CD4-positive, alpha-beta T cell treated with Interleukin-4 for 1 hour (primary cell): ENCODE measurements at places on chromosomes 16 and 17.

- DNase-seq, result peak; percentile 53
These were observed 45.2 kb downstream of the MYH13 start for GRCh38 chr17:10327640-10328039.

- no peak for DNase-seq
These were observed 482 bp upstream of the SSH2 start for GRCh38 chr17:29930409-29931010.

DNA sequence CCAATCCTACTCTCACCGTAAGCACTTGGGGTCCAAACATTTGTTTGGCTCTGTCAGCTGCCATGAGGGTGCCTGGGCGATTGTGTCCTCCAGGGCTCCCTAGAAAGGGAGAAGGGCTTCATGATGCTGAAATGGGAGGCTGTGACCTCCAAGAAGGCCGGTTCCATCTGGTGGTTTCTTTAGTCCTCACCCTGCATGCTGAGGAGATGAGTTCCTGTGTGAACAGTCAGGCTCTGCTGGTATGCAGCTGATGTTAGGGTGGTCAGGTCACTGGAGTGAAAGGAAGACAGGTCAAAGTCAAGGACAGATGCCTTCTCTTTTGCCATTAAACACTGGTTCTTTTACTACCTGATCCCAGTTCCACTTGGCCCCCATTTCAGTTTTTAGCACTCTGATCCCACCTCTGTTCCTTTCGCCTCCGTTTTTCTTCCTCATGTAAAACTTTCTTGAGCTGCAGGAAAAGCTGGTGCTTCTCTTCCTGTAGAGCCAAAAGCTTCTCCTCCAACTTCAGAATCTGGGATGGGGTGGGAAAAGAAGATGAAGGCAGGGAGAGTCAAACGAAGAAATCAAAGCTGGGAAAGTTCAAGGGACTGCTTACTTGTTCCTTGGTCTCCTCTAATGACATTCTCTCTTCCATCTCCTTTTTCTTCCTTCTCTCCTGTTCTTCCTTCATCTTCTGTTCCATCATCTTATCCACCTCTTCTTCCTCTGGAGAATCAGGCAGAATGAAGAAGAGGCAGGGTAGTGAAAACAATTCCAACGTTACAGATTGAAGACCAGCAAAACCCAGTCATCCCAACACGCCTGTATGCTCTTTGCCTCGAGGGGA, 1.1 kb downstream of the GPS2 start:
- DNase-seq, result no peak

DNA sequence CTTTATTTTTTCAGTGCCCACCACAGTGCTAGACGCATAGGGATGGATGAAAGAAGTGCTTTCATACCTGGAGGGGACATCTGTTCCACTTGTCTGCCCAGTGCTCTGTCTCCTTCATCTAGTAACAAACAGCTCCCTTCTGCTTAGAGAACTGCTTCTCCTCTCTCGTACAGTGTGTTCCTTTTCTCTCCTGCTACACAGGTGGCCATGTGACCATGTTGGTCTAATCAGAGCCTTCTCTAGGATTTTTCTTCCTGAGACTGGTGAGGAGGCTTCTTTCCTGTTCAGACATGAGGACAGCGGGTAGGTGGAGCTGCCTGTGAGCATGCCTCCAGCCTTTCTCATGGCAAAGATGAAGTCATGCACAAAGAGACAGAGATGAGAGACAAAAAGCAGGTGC, 182.7 kb downstream of the TMEM132E start:
- DNase-seq, result no peak

DNA sequence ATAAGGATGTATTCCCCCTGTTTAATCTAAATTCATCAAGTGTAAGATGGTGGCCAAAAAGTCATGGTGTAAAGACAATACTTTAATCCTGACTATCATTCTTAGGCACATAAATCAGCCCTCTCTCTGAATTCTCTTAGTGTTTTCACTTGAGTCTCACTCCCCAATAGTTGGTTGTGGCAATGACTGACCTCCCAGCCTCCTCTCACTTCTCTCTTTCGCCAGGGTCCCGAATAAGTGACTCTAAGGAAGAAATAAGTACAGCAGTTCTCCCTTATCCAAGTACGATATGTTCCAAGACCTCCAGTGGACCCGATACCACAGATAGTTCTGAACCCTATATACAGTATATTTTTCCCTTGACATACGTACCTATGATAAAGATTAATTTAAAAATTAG, 335.3 kb downstream of the MAF start:
- no peak for DNase-seq

DNA sequence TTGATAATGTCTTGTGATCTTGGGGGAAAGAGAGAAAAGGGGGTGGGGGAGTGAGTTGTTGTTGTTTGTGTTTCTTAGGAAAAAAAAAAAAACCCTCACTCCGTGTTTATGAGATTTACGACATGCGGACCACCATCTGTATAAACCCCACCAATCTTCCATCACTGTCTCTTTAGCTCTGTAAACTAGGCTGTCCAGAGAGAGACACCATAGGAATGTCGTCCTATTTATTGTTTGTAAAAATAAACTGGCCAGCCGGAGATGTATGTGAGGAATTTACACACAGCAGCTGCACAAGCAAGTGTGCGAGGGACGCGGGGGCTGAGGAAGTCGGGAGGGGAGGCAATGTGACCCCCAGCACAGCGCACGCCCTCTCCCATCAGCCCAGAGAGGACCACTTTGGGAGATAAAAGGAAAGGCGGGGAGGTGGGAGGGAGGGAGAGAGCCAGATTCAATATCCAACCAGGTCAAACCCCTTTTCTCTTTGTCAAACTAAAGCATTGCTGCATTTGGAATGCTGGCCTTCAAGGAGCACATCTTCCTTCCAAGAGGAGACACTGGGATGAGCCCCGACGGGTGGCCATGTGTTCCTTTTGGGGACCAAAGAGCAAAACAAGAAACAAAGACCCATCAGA, 136.2 kb upstream of the SALL1 start:
- no peak for DNase-seq

DNA sequence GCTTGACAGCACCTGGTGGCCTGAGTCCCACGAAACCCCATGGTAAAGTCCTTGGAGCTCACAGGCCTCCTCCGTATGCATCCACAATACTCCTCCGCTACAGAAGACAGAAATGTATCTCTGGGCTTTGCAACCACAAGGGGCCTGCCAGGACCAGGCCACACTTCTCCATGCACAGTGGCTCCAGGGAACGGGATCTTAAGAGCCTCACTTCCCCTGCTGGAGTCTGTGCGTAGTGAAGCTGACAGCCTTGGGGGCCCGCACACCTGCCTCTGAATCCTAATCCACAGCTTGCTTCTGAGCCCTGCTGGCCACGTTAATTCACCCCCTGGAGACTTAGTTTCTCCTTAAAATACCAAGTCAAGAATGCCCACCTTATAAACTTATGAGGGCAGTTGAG, 125.7 kb downstream of the COPRS start:
- no peak for DNase-seq

- DNase-seq, result no peak
These were observed 1.0 kb downstream of the SSTR2 start for GRCh38 chr17:73165616-73166404.

DNA sequence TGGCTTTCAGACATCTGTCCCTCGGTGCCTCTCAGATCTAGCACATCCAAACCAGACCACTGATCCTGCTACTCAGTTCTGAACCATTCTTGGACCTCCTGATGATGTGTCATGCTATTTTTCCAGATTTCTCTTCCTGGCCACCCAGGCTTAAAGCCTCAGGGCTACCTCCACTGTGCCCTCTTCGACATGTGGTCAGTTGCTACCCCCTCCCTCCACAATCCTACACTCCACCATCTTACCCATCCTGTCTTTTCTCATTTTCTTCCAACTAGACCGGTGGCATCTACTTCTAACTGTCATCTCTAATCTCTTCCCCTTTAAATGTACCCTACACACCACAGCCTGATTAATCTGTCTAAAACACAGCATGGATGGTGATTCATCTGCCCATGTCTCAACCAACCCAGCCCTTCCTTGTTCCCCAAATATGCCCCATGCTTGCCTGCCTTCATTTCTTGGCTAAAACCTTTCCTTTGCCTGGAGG, 478.6 kb downstream of the SLC39A11 start:
- DNase-seq, result no peak

- DNase-seq, result no peak
These were observed 39.8 kb downstream of the USP43 start for GRCh38 chr17:9684955-9685621.

DNA sequence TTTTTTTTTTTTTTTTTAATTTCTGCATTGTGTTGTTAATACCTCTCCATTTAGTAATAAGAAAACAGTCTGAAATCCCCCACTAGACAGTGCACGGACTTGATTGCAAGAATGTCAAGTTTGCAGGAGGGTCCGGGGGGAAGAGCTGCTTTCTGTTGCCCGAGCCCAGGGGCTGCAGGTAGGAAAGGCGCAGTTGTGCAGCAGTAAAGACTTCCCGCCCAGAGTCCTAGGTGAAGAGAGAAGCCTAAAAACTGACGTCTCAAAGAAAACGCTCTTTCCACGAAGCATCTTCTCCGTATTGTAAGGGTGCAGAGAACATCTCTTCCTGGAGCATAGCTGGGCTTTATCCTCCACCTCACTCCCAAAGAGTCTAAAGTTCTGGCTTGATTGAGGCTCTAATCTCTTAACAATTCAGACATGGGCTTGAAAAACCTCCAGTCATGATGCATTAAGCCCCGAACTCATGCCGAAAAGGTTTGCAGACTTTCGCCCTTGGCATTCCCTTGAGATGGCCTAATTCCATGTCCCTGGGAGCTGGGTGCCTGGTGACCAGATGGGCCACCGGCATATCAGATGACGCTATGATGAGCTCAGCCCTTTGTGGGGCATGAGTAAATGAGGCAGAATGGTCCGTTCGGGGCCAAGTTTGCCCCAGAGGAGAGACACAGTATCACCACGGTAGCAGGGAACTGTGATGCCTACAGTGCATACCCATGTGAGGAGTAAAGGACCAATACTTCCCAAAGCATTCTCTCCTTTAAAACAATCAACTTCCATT, 436.2 kb upstream of the ZFHX3 start:
- no peak for DNase-seq

DNA sequence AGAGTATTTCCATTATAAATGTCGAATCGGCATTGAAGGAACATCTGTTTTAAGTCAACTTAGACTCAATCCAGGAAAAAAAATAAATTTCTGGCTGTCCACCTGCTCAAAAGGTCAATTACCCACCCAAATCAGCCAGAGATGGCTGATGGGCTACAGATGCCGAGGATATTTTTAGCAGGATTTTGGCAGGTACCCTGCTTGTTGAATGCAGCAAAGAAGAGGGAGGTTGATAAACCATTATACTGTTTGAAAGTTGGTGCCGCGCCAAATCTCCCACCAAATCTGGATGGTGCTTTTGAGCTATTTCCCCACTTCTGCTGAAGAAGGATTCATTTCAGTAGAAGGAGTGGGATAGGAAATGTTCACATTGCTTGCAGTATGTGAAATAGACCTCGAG, 537.7 kb downstream of the MAF start:
- no peak for DNase-seq

- no peak for DNase-seq
These were observed 471.8 kb downstream of the CDH13 start for GRCh38 chr16:83098536-83098935.

GRCh38 chr16:65213866-65214595, 92.2 kb upstream of the CDH11 start:
- DNase-seq, result no peak

GRCh38 chr17:60098578-60098977, 19.9 kb upstream of the HEATR6 start:
- DNase-seq, result no peak

DNA sequence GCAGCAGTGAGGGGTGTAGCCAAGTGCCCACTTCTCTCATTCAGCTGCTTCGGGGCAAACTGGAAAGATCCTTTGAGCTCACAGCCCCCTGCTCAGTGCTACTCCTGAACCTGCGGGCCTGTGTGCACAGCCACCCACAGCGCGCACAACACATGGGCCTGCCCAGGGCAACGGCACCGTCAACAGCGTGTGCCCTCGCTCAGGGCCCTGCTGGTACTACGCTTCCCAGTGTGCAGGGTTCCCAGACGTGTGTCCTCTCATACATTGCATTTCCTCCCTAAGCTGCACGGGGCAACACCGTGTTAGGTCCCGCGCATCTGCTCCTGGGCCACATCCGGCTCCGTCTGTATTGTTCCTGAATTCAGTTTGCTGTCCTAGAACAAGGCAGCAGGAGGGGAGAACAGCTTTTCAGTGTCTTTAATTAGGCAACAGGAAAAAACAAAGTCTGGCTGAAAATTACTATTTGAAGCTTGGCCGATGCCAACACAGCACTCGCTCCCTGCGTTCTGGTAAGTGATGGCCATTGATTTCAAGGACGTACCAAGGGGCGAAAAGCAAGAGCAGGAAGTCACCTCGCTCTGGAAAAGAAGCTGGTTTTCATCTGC, 15.2 kb downstream of the MRM3 start:
- DNase-seq, result no peak

- no peak for DNase-seq
These were observed 61.4 kb downstream of the ARHGAP17 start for GRCh38 chr16:24953721-24954120.

DNA sequence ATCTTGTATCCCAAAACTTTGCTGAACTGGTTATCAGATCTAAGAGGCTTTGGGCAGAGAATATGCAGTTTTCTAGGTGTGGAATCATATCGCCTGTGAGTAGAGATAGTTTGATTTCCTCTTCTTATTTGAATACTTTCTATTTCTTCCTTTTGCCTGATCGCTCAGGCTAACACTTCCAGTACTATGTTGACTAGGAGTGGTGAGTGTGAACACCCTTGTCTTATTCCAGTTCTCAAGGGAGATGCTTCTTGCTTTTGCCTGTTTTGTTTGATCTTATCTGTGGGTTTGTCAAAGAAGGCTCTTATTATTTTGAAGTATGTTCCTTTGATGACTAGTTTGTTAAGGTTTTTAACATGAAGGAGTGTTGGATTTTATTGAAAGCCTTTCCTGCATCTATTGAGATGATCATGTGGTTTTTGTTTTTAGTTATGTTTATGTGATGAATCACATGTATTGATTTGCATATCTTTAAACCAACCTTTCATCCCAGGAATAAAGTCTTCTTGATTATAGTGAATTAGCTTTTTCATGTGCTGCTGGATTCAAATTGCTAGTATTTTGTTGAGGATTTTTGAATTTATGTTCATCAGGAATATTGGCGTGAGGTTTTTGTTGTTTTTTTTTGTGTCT, 17.0 kb upstream of the CCL13 start:
- no peak for DNase-seq

GRCh38 chr17:35586569-35587073, 501 bp upstream of the AP2B1 start:
- no peak for DNase-seq

GRCh38 chr17:21399474-21400186, 23.5 kb downstream of the KCNJ12 start:
- DNase-seq, result no peak

- no peak for DNase-seq
These were observed 162.2 kb upstream of the ZNF267 start for GRCh38 chr16:31711344-31711845.

DNA sequence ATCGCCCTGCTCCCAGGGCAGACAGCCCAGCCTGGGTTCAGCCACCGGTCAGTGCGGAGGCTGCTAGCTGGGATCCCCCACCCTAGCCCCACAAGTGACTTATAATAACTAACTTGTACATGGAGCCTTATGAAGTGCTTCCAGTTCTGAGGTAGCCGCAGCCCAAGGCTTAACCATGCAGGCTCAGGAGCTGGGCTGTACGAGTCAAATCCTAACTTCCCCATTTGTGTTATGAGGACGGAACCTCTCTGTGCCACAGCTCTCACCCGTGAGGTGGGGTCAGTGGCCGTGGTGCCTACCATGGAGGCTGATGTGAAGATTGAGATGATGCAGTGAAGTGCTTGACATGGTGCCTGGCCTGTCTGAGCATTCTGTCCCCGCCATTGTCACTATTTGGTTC, 27.8 kb upstream of the GOSR2 start:
- DNase-seq, result no peak

- DNase-seq, result no peak
These were observed 11.1 kb upstream of the CCL5 start for GRCh38 chr17:35891269-35891668.
